Esophagus squamous epithelium (tissue), 5 donors: ENCODE measurements at places on chromosomes 1 and 21. TPM values are rescaled to one million over a fixed set of nuclear protein-coding genes. Genes with fewer than 3 reads are reported as not detected.

The LYPLA2 gene
- 67.3 TPM for total RNA-seq

The TACSTD2 gene
- total RNA-seq: 650 TPM

DNA sequence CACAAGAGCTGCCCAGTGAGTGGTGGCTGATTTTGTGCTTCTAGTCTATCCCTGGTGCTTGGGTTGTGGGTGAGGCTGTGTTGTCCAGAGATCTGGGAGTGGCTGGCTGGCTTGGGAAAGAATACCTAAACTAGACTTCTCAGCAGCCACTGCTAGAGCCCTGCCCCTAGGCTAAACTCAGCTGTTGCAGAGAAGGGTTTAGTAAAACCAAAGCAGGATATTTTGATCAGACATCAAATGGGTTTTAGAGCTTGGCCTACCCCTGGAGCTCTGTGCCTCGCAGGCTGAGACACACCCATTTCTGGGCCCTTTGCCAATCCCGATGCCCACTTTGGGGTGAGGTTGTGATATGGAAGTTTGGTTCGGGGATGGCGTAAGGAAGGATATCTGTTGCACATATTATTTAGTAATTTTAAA is 88.5 kb downstream of the UCK2 start:
- DNase-seq: no peak

- no peak for DNase-seq
Observed at GRCh38 chr1:204602111-204602579, 83.4 kb downstream of the LRRN2 start.

The C2CD4D gene
- 0.22 TPM for total RNA-seq

GRCh38 chr1:119937198-119937597 is 40.9 kb upstream of the ADAM30 start:
- DNase-seq: no peak
